Activated T-helper 1 cell treated with anti-CD3 and anti-CD28 coated beads, Interleukin-12 subunit alpha, Interleukin-12 subunit beta, Interleukin-2, Interleukin-4 antibody, amounts not matched to agents 30 ng/mL and 10 ng/mL and 1 ng/mL, durations not matched to agents 14 hours and 24 hours and 36 hours (primary cell): ENCODE measurements at places on chromosomes 3 and 15. TPM values are rescaled to one million over a fixed set of nuclear protein-coding genes. Genes with fewer than 3 reads are reported as not detected.

The KLF15 gene
- 0.08 and 0.22 TPM in 2 replicates for total RNA-seq

The C3orf62 gene
- total RNA-seq = 9.1 and 10.1 TPM in 2 replicates

The ZNF662 gene
- total RNA-seq = 0.23 and 0.47 TPM in 2 replicates

The PATL2 gene
- 11.1 and 11.5 TPM in 2 replicates for total RNA-seq

- peaks cover 2% of the 10 kb centered on the region for H3K27me3 ChIP-seq
- H3K27ac ChIP-seq = no peak overlapping the region
- H3K4me1 ChIP-seq = peaks cover 24% of the 10 kb centered on the region
- no peak for DNase-seq
Measured at GRCh38 chr3:30331519-30331918, 274.9 kb upstream of the TGFBR2 start.

GRCh38 chr3:79111375-79112052 lies 656.3 kb downstream of the ROBO1 start:
- no peak overlapping the region for H3K27ac ChIP-seq
- no peaks in the 10 kb centered on the region for H3K4me1 ChIP-seq
- no peak for DNase-seq
- H3K4me3 ChIP-seq = no peak overlapping the region

DNA sequence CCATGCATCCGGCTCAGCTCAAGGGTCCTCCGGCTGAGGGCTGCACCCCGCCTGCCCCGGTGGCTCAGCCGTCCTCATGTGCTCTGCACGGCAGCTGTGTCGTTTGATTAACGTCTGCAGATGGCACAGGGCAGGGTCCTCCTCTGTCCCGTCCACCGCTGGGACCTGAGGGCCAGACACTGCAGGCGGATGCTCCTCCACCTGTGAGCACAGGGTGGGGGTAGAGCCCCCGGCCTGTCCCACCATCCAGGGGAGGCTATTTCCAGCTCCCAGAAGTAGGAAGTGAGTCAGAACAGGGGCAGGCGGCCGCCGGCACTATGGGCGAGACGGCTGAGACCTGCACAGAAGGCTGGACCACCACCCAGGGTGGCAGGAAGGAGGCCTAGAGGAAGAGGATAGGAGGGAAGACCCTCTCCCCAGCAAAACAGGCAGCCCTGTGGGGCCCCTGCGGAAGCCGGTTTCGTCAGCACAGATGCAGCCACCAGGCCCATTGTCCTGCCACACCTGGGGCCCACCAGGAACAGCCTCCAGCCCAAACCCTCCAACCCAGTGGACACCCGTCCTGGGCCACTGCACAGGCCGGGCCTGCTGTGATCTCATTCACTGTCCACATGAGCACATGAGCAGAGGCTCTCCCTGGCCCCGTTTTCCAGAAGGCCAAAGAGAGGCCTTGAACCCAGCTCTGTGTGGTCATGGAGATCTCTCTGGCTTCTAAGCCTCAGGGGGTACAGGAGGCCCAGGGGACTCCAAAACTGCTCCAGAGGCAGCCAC lies 12.6 kb upstream of the PLXND1 start:
- no peak overlapping the region for H3K27ac ChIP-seq
- no peaks in the 10 kb centered on the region for H3K4me1 ChIP-seq
- H3K36me3 ChIP-seq = no peaks in the 10 kb centered on the region

- no peaks in the 10 kb centered on the region for H3K27me3 ChIP-seq
- peaks cover 22% of the 10 kb centered on the region for H3K4me1 ChIP-seq
- no peak for DNase-seq
- H3K36me3 ChIP-seq = peaks cover 12% of the 10 kb centered on the region
Measured at GRCh38 chr15:99619712-99620111, 53.9 kb downstream of the MEF2A start.

DNA sequence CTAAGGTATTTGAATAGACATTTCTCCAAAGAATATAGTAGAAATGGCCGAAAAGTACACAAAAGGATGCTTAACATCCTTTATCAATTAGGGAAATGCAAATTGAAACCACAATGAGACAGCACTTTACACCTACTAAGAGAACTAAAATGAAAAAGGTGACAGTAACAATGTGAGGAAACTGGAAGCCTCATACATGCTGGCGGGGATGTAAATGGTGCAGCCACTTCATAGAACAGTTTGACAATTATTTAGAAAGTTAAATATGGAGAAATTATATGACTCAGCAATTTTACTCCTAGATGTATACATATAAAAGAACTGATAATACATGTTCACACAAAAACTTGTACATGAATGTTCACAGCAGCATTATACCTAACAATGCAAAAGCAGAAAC lies 13.4 kb downstream of the SPICE1 start:
- H3K4me3 ChIP-seq = no peak overlapping the region
- no peaks in the 10 kb centered on the region for H3K27me3 ChIP-seq
- peaks cover 14% of the 10 kb centered on the region for H3K36me3 ChIP-seq
- no peak overlapping the region for H3K27ac ChIP-seq
- DNase-seq = no peak

- H3K36me3 ChIP-seq = no peaks in the 10 kb centered on the region
- no peak for DNase-seq
- H3K27me3 ChIP-seq = peaks cover 2% of the 10 kb centered on the region
Measured at GRCh38 chr3:168154089-168154488, 58.4 kb upstream of the GOLIM4 start.

DNA sequence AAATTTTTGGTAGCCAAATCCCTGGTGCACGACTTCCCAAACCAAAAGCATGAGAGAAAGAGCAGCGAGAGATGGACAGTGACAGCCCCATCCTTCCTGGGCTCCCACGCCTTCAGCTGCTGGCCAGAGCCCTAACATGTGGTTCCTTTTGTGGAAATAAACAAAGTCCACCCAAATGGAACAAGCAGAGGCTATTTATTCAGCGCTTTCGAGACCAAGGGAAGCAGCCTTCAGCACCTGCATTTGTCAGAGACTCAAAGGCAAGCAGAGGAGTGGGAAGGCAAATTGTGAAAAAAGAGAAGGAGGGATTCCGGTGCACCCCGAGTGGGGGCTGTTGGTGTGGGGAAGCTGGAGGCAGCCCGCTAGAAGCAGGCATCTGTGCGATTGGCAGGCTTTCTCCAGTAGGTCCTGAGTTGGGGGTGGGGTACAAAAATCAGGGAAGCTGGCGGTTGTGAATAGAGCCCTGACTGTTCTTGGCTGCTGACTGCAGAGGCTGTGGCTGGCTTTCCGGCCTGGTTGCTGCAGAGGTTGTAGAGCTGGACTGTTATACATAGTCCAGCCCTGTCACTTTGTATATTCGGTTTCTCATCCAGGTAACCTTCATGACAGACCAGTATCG lies 427.2 kb downstream of the OCA2 start:
- no peak overlapping the region for H3K27ac ChIP-seq
- H3K36me3 ChIP-seq = no peaks in the 10 kb centered on the region
- H3K27me3 ChIP-seq = no peaks in the 10 kb centered on the region
- H3K4me3 ChIP-seq = no peak overlapping the region
- no peak for DNase-seq

- H3K4me1 ChIP-seq = peaks cover 8% of the 10 kb centered on the region
- H3K27me3 ChIP-seq = peaks cover 4% of the 10 kb centered on the region
- H3K27ac ChIP-seq = no peak overlapping the region
- no peaks in the 10 kb centered on the region for H3K36me3 ChIP-seq
- DNase-seq = no peak
- H3K4me3 ChIP-seq = no peak overlapping the region
Measured at GRCh38 chr15:63010920-63011693, 31.4 kb upstream of the TPM1 start.
